GM12878 (cell line): ENCODE measurements at places on chromosomes 3 and 15. TPM values are rescaled to one million over a fixed set of nuclear protein-coding genes. Genes with fewer than 3 reads are reported as not detected.

- H3K4me3 ChIP-seq, result no peak overlapping the region
- DNase-seq, result no peak
Observed at GRCh38 chr15:55237219-55238130, 40.7 kb upstream of the RSL24D1 start.

- H3K36me3 ChIP-seq, result no peaks in the 10 kb centered on the region
- no peaks in the 10 kb centered on the region for H3K27me3 ChIP-seq
- no peak overlapping the region for H3K27ac ChIP-seq
- DNase-seq, result no peak
Observed at GRCh38 chr15:61582092-61582491, 353.0 kb upstream of the RORA start.

DNA sequence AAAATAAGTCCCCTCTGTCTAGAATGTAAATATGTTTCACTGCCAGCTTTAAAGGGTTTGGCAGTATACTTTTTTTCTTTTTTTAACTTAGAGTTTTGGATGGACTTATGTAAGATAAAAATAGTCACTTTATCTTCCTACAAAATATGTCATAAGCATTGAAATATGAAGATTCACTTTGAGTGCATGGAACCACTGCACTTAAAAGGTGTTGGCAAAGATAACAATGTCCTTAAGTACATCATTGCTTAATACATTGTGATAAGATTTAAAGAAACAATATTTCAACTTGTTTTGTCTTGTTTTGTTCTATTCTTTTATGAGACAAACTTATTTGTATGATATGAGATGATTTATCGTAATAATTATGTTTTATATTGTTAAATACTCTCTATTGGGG, 66.3 kb upstream of the NAALADL2 start:
- H3K4me1 ChIP-seq, result no peaks in the 10 kb centered on the region
- no peak overlapping the region for H3K27ac ChIP-seq
- H3K36me3 ChIP-seq, result no peaks in the 10 kb centered on the region
- H3K4me3 ChIP-seq, result no peak overlapping the region
- no peaks in the 10 kb centered on the region for H3K27me3 ChIP-seq
- DNase-seq, result no peak

DNA sequence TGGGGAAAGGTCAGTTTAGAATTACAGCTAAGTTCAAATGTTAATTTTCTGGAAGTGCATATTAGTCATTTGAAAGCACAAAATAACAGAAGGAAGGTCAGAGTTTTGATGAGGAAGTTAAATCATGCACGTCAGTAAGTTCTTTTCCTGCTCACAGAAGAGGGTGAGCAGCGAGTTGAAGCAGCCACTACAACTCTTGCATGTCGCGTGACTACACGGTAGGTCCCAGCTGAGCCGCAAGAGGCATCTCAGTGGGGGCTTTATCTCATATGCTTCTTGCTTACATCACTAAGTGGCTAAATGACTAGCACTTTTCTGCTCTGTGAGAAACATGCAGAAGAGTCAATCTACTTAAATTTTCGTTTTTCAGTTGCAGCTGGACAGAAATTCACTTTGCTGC, 21.3 kb upstream of the SEC62 start:
- no peaks in the 10 kb centered on the region for H3K36me3 ChIP-seq
- peak; percentile 85 for DNase-seq
- H3K27me3 ChIP-seq, result no peaks in the 10 kb centered on the region

DNA sequence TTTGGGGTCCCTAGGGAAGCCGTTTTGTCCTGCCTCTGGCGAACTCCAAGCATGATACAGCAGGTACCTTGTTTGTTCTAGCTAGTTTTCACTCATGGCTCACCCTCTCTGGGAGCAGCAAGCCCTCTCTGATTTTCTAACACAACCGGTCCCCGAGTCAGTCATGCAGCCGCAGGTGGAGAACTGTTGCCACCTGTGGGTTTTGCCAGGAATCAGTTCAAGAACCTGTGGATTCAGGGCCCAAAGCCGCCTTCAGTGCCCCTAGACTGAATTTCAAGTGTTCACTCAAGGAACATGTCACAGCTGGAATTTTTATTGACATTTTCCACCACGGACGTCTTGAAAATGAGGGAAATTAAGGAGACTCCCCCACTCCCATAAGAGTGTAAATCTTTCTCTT, 13.3 kb upstream of the LRRK1 start:
- no peak overlapping the region for H3K4me3 ChIP-seq
- H3K4me1 ChIP-seq, result no peaks in the 10 kb centered on the region
- no peak overlapping the region for H3K27ac ChIP-seq
- no peaks in the 10 kb centered on the region for H3K36me3 ChIP-seq
- 0 out of 2 replicates have a peak, but pooled peaks cover 5% of the 10 kb centered on the region for H3K27me3 ChIP-seq

DNA sequence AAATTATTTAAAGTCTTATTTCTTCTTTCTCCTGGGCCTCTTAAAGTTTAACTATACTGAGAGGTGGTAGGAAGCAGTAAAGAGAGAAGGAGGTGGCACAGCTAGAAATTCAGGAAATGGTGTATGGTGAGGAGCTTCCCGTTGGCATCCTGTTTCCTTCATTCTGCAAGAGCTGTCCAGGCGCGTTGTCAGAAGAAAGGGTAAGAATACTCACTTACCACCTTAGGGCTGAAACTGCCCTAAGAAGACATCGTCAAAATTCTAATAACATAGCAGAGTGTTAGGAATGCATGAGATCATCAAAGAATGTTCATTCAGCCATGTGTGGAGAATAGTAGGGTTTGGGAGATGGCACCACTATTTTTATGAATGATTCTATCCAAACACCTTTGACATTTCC, 699.6 kb downstream of the MCTP2 start:
- no peak overlapping the region for H3K4me3 ChIP-seq
- no peaks in the 10 kb centered on the region for H3K4me1 ChIP-seq
- no peak overlapping the region for H3K27ac ChIP-seq
- no peaks in the 10 kb centered on the region for H3K36me3 ChIP-seq
- H3K27me3 ChIP-seq, result no peaks in the 10 kb centered on the region

DNA sequence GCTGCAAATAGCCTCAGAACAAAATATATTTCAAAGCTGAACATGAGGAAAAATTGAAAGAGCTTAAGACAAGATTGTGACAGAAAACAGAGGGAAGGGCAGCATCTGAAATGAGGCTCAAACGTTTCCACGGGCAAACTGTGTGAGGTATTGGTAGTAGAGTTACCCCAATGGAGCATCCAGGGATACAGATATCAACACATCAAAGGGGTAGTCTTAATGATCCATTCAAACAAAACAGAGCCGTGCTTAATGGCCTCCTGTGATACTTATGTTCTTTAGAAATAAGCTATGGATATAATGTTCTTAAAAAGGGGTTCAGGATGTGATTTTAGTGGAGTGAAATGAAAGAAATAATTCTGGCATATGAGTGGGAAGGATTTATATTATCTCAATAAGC, 430.3 kb upstream of the PDZRN3 start:
- H3K4me3 ChIP-seq, result no peak overlapping the region
- no peak overlapping the region for H3K27ac ChIP-seq
- no peaks in the 10 kb centered on the region for H3K27me3 ChIP-seq
- DNase-seq, result no peak

DNA sequence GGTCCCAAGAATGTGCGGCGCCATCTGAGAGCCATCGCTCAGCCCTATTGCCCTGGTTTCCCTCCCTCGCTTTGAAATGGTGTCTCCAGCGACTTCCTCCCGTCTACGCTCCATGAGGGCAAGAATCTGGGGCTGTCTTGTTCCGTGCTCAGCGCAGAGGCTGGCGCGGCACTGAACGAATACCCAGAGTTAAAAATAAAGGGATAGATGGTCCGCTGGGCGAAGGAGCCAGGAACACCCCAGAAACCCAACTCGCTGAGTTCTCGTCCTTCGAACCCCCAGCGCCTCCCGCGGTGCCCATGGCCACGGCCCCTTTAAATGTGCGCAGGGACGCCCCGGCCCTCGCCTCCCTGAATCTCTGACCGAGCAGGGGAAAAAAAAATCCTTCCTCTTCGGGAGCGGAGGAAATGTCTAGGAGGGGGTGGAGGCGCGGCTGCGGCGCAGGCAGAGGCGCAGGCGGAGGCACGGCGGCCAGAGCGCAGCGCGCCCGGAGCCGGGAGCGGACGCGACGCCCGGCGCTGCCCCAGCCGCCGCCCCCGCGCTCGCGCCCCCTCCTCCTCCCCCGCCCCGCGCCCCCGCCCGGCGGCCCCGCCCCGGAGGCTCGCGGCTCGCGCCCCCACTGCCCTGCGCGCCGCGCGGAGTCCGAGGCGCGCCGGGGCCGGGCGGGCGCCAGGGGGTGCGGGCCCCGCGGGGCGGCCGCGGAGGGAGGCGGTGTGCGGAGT, 8.5 kb upstream of the FGD5 start:
- H3K4me3 ChIP-seq, result no peak overlapping the region
- DNase-seq, result no peak
- no peaks in the 10 kb centered on the region for H3K36me3 ChIP-seq
- no peaks in the 10 kb centered on the region for H3K4me1 ChIP-seq
- peaks cover 14% of the 10 kb centered on the region for H3K27me3 ChIP-seq
- no peak overlapping the region for H3K27ac ChIP-seq

DNA sequence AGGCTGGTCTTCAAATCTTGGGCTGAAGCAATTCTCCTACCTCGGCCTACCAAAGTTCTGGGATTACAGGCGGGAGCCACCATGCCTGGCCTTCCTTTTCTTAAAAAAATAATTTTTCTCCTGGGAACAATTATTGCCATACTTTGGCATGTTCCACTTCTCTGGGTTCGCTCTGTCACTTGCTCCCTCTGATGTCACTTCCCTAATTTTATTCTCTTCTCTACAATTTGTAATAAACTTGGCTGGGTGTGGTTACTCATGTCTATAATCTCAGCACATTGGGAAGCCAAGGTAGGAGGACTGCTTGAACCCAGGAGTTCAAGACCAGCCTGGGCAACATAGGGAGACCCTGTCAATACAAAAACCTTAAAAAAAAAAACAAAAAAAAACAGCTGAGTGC, 6.1 kb upstream of the IMPDH2 start:
- H3K27me3 ChIP-seq, result no peaks in the 10 kb centered on the region
- H3K27ac ChIP-seq, result no peak overlapping the region
- H3K36me3 ChIP-seq, result peaks cover 32% of the 10 kb centered on the region
- no peaks in the 10 kb centered on the region for H3K4me1 ChIP-seq
- DNase-seq, result no peak

DNA sequence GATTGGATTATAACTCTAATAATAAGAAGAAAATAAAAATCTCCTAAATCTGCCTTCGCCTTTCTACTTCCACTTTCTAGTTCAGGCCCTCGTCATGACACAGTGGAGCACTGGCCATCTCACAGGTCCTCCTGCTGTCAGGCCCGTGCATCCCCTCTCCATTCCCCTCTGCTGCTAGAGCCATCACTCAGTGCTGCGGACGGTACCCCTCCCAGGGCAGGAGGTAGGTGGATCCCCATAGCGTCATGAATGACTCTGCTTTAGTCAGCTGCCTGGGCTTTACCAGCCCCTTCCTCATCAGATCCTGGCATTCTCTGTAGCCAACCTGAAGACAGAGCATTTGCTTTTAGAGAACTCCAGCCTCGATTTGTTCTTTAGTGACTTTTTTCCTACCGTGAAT, 12.0 kb upstream of the PPP1R2 start:
- H3K27me3 ChIP-seq, result no peaks in the 10 kb centered on the region
- no peak for DNase-seq
- H3K4me1 ChIP-seq, result peaks cover 9% of the 10 kb centered on the region
- no peaks in the 10 kb centered on the region for H3K36me3 ChIP-seq
- H3K27ac ChIP-seq, result no peak overlapping the region
- no peak overlapping the region for H3K4me3 ChIP-seq

DNA sequence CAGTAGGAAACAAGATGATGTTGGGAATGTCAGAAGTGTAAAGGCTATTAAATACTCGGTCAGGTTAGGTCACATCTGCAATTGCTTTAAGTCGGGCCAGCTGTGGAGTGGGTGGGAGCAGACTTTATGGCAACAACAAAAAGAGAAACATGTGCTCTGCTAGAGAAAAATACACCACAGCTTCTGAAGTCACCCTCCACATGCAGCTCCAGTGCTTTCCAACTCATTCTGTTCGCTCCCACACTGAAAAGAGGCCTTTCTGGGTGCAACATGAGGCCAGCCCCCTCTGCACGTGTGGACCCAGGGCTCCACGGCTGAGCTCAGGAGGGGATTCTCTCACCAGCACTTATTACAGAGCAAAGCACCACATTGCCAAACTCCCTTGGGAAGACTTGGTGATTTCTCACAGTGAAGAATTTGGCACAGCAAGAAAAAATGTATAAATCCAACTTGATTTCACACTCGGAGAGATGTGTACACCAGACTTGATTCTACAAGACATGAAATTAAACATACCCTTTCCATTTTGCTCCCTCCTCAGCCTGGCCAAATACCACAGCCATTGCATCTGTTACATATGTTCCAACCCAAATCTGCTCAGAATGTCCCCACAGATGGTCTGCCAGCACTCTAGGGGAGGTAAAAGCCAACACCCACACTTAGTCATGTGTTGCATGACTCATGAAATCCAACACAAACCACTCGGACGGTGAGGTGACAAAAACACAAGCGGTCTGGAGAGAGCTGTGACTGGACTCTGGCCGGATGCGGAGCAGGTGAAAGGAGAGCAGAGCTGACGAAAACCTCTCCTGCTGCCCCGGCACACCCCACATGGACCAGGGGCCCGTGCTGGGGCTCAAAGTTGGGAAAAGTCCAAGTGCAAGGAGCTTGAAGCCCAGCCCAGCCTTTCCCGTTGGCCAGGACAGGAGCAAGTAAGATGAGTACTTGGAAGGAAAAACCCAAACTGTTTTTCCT, 74.6 kb downstream of the ITGB5 start:
- no peak for DNase-seq
- no peaks in the 10 kb centered on the region for H3K4me1 ChIP-seq
- no peaks in the 10 kb centered on the region for H3K27me3 ChIP-seq
- H3K36me3 ChIP-seq, result no peaks in the 10 kb centered on the region
- H3K4me3 ChIP-seq, result no peak overlapping the region

GRCh38 chr3:149450281-149450680, 24.2 kb upstream of the TM4SF4 start:
- H3K4me1 ChIP-seq, result no peaks in the 10 kb centered on the region
- H3K27ac ChIP-seq, result no peak overlapping the region

- no peak for DNase-seq
- no peaks in the 10 kb centered on the region for H3K36me3 ChIP-seq
- H3K4me3 ChIP-seq, result no peak overlapping the region
Observed at GRCh38 chr3:34015204-34016142, 217.0 kb downstream of the PDCD6IP start.

DNA sequence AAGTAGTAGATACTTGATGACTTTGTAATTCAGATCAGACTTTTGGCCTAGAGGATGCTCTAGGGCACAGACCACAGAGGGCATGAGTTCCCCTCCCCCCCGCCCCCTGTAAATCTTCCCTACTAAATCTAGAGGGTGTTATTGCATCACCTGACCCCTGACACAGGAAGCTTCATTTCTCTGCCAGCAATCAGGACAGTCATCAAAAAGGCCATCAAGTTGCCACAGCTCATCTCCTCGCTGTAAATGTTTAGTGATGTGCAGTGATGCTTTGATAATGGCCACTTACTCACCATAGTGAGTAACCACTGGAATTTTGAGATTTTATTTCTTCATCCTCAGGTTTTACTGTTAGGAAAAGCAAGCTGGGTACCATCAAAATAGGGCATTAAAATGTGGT, 289.2 kb upstream of the CHRM5 start:
- H3K4me1 ChIP-seq, result no peaks in the 10 kb centered on the region
- no peaks in the 10 kb centered on the region for H3K36me3 ChIP-seq

GRCh38 chr3:14452740-14453710, 50.6 kb downstream of the SLC6A6 start:
- H3K4me1 ChIP-seq, result no peaks in the 10 kb centered on the region
- peaks cover 15% of the 10 kb centered on the region for H3K36me3 ChIP-seq
- no peak overlapping the region for H3K27ac ChIP-seq
- H3K27me3 ChIP-seq, result no peaks in the 10 kb centered on the region

Gene EPB42
- not detected in 2 replicates for total RNA-seq

Gene IGSF11
- total RNA-seq, result not detected in 2 replicates

Gene TMEM45A
- total RNA-seq, result 0.90 and 1.0 TPM in 2 replicates

Gene SIDT1
- total RNA-seq, result 24.6 and 26.8 TPM in 2 replicates

Gene ZSCAN2
- 9.1 and 11.3 TPM in 2 replicates for total RNA-seq

Gene SLCO3A1
- total RNA-seq, result 0.80 and 1.1 TPM in 2 replicates

Gene C3orf20
- 1.6 and 2.0 TPM in 2 replicates for total RNA-seq

Gene IL17RB
- 2.2 and 3.0 TPM in 2 replicates for total RNA-seq

Gene C2CD4A
- total RNA-seq, result not detected in 2 replicates

Gene PYGO1
- total RNA-seq, result not detected in 2 replicates

Gene FURIN
- 36.9 and 39.9 TPM in 2 replicates for total RNA-seq
